ENCODE measurements at places on chromosomes 2 and 18.

- DNase-seq = no peak
These were observed 15.8 kb upstream of the ATOH8 start for GRCh38 chr2:85737961-85738360.

GRCh38 chr2:188450732-188451483 is 159.2 kb downstream of the GULP1 start:
- no peak for DNase-seq

GRCh38 chr2:151907286-151908203 is 79.3 kb upstream of the ARL5A start:
- DNase-seq = no peak

DNA sequence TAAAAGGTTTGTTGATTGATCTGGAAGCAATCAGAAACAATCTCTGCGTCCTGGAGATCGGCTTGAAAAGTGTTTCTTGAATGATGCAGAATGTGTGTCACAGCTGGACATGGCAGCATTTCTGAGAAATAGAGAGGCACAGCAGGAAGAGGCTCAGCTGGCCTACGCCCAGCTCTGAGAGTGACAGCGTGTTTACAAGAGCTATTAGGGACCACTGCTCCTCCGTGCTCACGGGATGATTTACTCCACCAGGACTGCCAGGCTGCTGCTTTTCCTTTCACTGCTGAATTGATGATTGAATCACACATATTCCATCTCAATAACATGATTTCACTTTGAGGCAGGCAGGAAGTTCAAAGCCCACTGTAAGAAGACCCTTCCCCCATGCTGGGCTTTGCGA is 62.8 kb downstream of the GALNT14 start:
- no peak for DNase-seq

DNA sequence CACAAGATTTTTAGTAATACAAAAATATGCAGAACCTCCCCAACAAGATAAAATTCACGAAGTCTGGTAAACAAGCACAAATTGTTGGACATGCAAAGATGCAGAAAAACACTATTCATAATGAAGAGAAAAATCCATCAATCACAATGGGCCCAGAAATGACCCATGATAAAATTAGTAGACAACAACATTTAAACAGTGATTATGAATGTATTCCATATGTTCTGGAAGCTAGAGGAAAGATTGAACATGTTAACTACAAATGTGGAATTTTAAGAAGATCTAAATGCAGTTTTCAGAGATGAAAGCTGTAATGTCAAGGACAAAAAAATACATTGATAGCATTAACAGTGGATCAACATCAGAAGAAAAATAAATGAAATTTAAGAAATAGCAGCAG is 243.3 kb upstream of the LINC00305 start:
- no peak for DNase-seq

DNA sequence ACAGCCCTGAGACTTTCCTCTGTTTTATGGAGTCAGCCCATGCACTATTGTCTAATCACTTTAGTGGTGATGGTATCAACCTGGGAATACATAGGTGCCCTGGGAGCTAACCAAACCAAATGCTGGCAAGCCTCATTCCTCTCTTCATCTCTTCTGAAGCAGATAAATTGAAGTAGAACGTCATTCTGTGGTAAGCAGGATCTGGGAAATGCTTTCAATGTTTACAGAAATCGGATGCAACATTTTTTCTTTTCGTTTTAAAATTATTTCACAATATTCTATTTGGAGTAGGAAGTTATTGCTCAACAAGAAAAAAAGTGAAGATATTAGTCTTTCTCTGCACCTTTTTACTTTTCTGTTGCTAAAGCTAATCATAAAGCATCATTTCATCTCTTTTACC is 114.2 kb downstream of the RBMS1 start:
- DNase-seq = no peak

DNA sequence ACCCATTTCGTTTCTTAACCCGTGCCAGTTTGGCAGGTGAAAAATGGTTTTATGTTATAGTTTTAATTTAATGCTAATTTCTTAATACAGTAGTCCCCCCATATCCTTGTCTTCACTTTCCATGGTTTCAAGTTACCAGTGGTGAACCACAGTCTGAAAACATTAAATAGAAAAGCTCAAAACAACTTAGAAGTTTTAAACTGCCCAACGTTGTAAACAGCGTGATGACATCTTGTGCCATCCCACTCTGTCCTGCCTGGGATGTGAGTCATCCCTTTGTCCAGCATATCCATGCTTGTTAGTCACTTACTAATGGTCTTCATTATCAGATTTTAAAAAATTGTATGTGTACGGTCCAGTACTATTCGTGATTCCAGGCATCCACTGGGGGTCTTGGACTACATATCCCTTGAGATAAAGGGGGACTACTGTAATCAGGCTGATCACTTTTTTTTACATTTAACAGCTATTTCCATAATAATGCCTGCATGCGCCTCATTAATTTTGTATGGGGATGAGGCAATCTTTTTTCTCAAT is 31.9 kb downstream of the SLC66A3 start:
- no peak for DNase-seq

- no peak for DNase-seq
These were observed 121.2 kb upstream of the TANK start for GRCh38 chr2:161039071-161039470.

DNA sequence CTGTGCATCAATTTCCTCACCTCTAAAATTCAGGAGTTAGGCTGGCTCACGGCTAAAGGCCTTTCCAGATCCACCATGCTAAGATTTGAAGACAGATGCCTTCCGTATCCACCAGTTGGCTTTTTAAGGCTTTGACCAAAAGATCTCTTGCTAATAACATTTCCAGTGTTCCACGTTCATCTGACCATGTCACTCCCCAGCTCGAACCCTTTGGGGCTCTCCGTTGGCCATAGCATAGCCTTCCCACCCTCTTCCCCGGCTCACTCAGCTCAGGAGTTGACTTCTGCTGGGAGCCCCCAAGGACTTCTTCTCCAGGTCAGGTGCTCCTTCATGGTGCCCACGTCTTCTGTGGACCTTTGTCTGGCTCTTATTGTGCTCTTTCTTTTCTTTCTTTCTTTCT is 53.3 kb downstream of the MYCN start:
- DNase-seq = no peak

DNA sequence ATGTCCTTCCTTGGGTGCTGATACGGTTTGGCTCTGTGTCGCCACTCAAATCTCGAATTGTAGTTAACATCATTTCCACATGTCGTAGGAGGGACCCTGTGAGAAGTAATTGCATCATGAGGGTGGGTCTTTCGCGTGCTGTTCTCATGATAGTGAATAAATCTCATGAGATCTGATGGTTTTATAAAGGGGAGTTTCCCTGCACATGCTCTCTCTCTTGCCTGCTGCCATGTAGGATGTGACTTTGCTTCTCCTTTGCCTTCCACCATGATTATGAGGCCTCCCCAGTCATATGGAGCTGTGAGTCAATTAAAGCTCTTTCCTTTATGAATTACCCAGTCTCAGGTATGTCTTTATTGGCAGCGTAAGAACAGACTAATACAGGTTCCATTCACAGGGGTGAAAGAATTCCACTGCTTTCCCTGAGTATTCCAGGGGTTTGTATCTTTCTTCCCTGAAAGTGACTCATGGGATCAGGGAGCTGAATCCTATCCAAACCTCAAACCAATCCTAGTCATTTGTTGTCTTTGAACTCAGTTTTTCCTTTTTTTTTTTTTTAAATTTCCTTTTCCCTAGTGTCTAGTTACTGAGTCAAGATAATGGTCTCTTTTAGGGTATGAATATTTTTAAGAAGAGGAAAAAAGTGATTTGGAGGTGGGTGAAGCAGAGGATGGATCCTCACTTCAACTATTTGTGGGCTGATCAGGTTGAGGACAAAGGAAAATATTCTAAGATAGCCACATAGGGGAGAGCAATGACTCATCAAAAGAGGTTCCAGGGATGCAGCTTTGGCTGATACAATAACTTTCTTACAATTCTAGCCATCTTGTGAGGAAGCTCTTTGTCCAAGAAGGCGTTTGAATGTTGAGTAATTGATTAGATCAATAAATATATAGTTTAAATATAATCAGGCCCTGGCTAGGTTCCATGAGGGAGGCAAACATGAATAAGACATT is 19.5 kb upstream of the KCNE4 start:
- no peak for DNase-seq

GRCh38 chr2:205720451-205720902 is 38.2 kb downstream of the NRP2 start:
- no peak for DNase-seq

GRCh38 chr2:46125798-46126197 is 171.4 kb upstream of the EPAS1 start:
- DNase-seq = no peak

DNA sequence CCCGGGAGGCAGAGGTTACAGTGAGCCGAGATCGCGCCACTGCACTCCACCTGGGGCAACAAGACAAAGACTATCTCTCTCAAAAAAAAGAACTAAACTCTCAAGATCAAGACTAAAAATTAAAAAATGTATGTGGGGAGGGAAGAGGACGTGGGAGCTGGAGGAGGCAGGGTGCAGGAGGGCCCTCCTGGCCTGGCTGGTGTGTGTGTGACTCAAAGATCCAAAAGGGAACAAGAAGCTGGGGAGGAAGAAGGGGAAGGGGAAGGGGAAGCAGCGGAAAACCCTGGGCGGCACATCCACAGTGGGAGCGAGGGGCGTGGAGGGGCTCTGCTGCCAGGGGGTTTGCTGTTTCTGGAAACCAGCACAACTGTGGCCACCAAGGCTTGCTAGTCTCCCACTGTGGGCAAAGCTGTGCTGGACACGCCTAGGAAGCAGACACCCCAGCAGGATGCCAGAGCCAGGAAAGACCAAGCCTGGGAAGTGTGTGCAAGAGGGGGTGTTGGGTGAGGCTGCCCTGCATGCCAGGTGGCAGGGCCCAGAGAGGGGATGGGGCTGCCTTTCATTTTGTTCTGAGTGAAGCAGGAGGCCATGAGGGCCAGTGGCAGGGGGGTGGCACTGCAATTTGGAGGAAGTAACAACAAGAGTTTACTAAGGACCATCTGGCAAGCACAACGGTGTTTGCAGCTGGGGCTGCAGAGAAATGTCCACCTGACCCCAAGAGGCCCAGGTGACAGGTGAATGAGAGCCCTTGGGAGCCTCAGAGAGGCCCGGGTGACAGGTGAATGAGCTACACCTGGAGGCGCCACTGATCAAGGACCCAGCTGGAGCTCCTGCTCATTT is 44.5 kb downstream of the ANO7 start:
- DNase-seq = no peak

DNA sequence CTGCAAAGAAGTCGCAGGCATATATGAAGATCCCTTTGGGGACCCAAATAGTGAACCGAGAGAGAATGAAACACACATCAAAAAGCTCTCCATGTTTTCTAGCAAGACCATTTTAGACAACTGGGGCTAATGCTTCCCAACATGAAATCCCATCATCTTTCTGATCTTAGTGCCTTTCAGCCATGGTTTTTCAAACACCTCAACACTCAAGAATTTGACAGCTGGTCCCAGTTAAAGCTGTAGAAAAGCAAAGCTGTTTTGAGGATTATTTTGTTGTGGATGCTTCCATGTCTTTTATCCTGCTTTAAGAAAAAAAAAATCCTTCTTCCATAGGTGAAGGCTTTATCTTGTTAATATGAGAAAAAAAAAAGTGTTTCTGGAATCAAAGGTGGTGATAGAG is 259.1 kb downstream of the STK39 start:
- DNase-seq = no peak

GRCh38 chr2:187024739-187025138 is 175.8 kb upstream of the ZSWIM2 start:
- DNase-seq = no peak

All from activated CD4-positive, alpha-beta T cell treated with anti-CD3 and anti-CD28 coated beads, Interleukin-2, amount 50 U/mL, for 48 hours (primary cell).